ENCODE measurements at places on chromosomes 13 and 19. TPM values are rescaled to one million over a fixed set of nuclear protein-coding genes. Genes with fewer than 3 reads are reported as not detected.

Gene IZUMO1
- total RNA-seq = 1.6 TPM

Gene C13orf46
- total RNA-seq = 2.1 TPM

Gene ZC3H13
- 55.9 TPM for total RNA-seq

Gene SPRED3
- total RNA-seq = 26.1 TPM

Gene PCDH9
- 6.0 TPM for total RNA-seq

Gene CGB3
- not detected for total RNA-seq

Gene TMC4
- 7.4 TPM for total RNA-seq

Gene SEMA6B
- 32.0 TPM for total RNA-seq
